CD8-positive, alpha-beta memory T cell (primary cell): ENCODE measurements at places on chromosomes 3 and 15.

DNA sequence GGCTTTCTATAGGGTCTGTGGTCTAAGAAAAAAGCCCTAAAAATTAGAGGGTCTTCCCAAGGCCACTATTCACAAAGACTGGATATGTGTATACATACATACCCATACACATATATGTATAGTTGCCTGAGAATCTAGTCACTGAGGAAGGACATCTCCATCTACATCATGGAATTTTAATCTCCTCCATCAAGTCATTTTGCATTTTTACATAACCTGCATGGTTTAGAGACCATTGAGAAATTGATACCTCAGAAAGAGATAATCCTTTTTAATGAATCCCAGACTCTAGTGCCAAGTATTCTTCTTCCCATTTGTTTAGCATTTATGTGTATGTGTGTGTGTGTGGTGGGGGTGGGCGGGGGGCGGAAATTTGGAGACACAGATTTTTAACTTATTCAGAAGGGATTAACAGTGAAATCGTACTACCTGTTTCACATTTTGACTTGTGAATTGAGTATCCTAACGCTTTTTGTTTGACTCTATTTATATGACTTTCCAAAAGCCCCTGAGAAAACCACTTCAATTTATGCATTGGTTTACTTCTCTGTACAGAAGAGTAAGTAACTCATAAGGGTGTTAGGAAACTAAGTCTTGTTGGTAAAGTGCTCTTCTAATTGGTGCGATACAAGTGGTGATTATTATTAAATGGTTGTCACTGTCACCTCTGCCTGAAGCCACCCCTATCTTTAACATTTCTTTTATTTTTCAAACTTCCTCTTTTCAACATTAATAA is 166.9 kb downstream of the MEIS2 start:
- H3K4me3 ChIP-seq: no peak overlapping the region
- H3K4me1 ChIP-seq: no peaks in the 10 kb centered on the region
- H3K27ac ChIP-seq: no peak overlapping the region
- no peaks in the 10 kb centered on the region for H3K27me3 ChIP-seq
- DNase-seq: no peak

GRCh38 chr15:78209646-78210348 is 24.6 kb downstream of the ACSBG1 start:
- H3K27me3 ChIP-seq: no peaks in the 10 kb centered on the region
- no peak overlapping the region for H3K27ac ChIP-seq
- no peak overlapping the region for H3K4me3 ChIP-seq

DNA sequence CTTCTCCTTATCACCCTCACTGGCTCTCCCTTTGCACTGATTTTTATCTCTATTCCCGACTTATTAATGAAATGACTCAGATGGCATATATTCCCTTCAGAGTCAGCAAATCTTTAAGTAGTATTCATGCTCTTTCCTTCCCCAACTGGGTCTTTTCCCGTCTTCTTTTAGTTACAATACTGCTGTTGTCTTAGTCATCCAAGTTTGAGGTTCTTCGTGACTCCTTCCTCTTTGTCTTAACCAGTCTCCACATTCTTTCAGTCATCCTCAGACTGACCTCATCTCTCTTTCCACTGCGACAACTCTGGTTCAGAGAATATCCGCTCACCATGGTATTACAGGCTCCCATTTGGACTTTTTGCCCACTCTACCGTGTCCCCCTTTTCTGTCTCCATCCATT is 12.4 kb downstream of the WDR5B start:
- no peak overlapping the region for H3K4me3 ChIP-seq
- no peaks in the 10 kb centered on the region for H3K4me1 ChIP-seq
- H3K36me3 ChIP-seq: peaks cover 29% of the 10 kb centered on the region

- no peaks in the 10 kb centered on the region for H3K36me3 ChIP-seq
- no peak for DNase-seq
- H3K4me3 ChIP-seq: no peak overlapping the region
- H3K4me1 ChIP-seq: no peaks in the 10 kb centered on the region
These were observed 233.0 kb downstream of the PTPRG start for GRCh38 chr3:61794341-61794740.

GRCh38 chr3:48030188-48030587 is 14.0 kb upstream of the MAP4 start:
- DNase-seq: no peak
- H3K27ac ChIP-seq: no peak overlapping the region
- no peaks in the 10 kb centered on the region for H3K36me3 ChIP-seq
- H3K4me3 ChIP-seq: no peak overlapping the region
- H3K27me3 ChIP-seq: no peaks in the 10 kb centered on the region

DNA sequence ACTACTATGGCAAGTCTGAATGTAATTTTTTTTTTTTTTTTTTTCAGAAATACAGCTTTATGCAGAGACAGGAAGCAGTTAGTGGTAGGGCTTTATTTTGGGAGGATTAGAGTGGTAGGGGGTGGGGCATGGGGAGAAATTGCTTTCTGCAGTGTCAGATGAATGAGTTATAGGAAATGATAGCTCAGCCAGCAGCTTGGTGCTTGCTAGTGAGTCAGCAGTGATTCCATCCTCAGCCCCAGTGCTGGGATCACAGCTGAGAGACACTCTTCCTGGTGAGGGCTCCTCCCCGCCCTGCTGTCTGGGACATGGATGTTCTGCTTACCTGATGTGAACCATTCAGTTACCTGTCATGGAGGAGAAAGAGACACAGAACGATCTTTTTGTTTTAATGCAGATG is 39.6 kb downstream of the SEMA6D start:
- H3K4me1 ChIP-seq: no peaks in the 10 kb centered on the region
- H3K4me3 ChIP-seq: no peak overlapping the region
- no peaks in the 10 kb centered on the region for H3K36me3 ChIP-seq
- no peak overlapping the region for H3K27ac ChIP-seq

GRCh38 chr3:100029689-100030088 is 84.6 kb downstream of the FILIP1L start:
- no peaks in the 10 kb centered on the region for H3K27me3 ChIP-seq
- H3K27ac ChIP-seq: no peak overlapping the region
- no peaks in the 10 kb centered on the region for H3K36me3 ChIP-seq

GRCh38 chr3:155658006-155658405 is 86.9 kb downstream of the PLCH1 start:
- H3K27me3 ChIP-seq: no peaks in the 10 kb centered on the region
- H3K27ac ChIP-seq: no peak overlapping the region
- no peak overlapping the region for H3K4me3 ChIP-seq
- H3K4me1 ChIP-seq: no peaks in the 10 kb centered on the region
- no peak for DNase-seq

DNA sequence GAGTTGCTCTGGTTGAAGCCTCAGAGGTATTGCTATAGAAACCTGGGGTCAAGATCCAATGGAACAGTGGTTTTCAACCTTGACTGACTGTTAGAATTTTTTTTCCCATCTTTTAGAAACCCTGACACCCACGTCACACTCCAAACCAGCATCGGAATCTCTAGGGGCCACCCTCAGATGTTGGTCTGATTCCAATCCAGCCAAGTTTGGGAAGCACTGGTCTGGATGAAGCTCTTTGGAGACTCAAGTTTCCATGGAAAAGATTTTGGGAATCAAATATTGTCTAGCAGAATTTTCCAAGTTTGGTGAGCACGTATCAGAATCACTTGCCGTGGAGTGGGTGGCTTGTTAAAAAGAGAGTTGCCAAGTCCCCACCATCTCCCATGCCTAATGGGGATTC is 103.8 kb downstream of the THSD4 start:
- no peak overlapping the region for H3K27ac ChIP-seq
- H3K27me3 ChIP-seq: no peaks in the 10 kb centered on the region
- no peak for DNase-seq
- no peaks in the 10 kb centered on the region for H3K4me1 ChIP-seq
- no peak overlapping the region for H3K4me3 ChIP-seq

DNA sequence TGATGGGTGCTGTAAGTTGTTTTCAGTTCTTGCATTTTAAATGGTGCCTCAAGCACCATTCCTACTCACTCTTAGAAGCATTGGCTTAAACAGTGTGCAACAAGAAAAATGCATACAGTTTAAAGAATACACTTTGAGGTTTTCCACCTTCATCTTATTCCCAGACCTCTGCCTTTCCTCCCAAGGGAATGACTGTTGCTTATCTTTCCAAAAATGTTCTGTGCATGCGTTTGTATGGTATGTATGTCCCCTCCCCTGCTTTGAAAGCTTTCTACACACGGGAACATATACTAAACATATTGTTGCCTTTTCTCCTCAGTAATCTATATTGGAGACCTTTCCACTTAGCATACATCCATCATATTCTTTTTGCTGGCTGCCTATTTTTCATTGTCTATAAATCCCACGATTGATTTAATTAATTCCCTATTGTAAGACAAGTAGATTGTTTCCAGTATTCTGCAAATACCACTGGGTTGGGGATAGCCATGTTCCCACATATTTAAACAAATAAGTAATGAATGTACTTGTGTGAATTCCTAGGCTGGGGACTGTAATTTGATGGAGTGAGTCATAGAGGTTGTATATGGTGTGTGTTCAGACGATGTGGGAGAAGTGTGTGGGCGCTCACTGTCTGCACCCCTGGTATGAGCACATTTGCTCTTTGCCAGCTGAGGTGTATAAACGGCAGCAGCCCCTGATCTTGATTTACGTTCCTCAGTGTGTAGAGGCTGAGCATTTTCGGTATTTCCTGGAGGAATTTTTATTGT is 5.8 kb downstream of the TRAK1 start:
- H3K27ac ChIP-seq: no peak overlapping the region
- H3K4me3 ChIP-seq: no peak overlapping the region
- no peaks in the 10 kb centered on the region for H3K4me1 ChIP-seq
- no peaks in the 10 kb centered on the region for H3K36me3 ChIP-seq
- no peaks in the 10 kb centered on the region for H3K27me3 ChIP-seq
- DNase-seq: no peak

GRCh38 chr3:1195947-1196346 is 103.1 kb downstream of the CNTN6 start:
- H3K4me1 ChIP-seq: no peaks in the 10 kb centered on the region
- no peaks in the 10 kb centered on the region for H3K27me3 ChIP-seq
- no peak overlapping the region for H3K4me3 ChIP-seq
- H3K36me3 ChIP-seq: no peaks in the 10 kb centered on the region

GRCh38 chr3:87309601-87310000 is 33.2 kb upstream of the POU1F1 start:
- H3K4me1 ChIP-seq: no peaks in the 10 kb centered on the region
- DNase-seq: no peak
- H3K36me3 ChIP-seq: no peaks in the 10 kb centered on the region
- H3K27ac ChIP-seq: no peak overlapping the region
- H3K27me3 ChIP-seq: no peaks in the 10 kb centered on the region

GRCh38 chr3:195012571-195012970 is 258.4 kb downstream of the XXYLT1 start:
- H3K27me3 ChIP-seq: no peaks in the 10 kb centered on the region
- no peaks in the 10 kb centered on the region for H3K4me1 ChIP-seq
- H3K4me3 ChIP-seq: no peak overlapping the region
- H3K36me3 ChIP-seq: no peaks in the 10 kb centered on the region
- no peak for DNase-seq

DNA sequence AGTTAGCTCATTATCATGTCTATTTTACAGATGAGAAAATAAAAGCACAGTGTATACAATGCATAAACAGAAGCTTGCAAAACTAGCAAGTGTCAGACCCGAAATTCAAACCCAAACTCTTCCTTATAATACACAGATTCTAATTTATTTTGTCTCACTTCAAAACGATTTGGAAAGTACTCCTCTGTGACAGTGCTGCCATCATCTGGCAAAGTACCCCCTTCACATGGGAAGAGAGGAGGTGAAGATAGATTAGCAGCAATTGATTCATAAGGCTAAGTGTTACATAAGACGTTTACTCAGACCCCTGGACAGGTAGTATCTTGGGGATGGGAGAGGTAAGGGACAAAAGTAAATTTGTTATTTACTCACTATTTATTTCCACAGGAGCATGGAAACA is 744.0 kb upstream of the SGO1 start:
- H3K27me3 ChIP-seq: no peaks in the 10 kb centered on the region
- no peak overlapping the region for H3K27ac ChIP-seq
- H3K36me3 ChIP-seq: no peaks in the 10 kb centered on the region
- no peaks in the 10 kb centered on the region for H3K4me1 ChIP-seq
- no peak for DNase-seq
- H3K4me3 ChIP-seq: no peak overlapping the region

- H3K27me3 ChIP-seq: no peaks in the 10 kb centered on the region
- H3K4me3 ChIP-seq: no peak overlapping the region
- no peak overlapping the region for H3K27ac ChIP-seq
- H3K36me3 ChIP-seq: no peaks in the 10 kb centered on the region
- no peaks in the 10 kb centered on the region for H3K4me1 ChIP-seq
- no peak for DNase-seq
These were observed 26.1 kb downstream of the RAB6B start for GRCh38 chr3:133869586-133869985.

DNA sequence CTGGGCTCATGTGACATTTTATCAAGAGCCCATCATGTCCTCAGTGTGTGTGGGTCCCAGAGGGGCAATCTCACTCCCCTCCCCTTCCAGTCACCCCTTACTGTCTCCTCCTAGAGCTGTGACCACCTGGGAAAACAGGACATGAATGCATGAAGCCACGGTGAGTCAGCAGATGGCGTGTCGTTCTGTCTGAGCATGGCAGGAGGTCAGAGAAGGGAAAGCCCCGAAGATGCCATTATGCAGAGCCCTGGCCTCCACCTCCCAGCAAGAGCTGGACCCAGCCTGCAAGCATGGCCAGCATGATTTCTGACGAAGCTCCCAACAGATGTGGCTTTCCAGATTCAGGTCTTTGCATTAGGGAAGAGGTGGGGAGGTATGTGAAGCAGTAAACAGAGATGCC is 118.5 kb downstream of the TLE3 start:
- H3K27me3 ChIP-seq: no peaks in the 10 kb centered on the region
- no peak overlapping the region for H3K27ac ChIP-seq
- no peaks in the 10 kb centered on the region for H3K4me1 ChIP-seq
- no peak overlapping the region for H3K4me3 ChIP-seq
- no peaks in the 10 kb centered on the region for H3K36me3 ChIP-seq
- no peak for DNase-seq

DNA sequence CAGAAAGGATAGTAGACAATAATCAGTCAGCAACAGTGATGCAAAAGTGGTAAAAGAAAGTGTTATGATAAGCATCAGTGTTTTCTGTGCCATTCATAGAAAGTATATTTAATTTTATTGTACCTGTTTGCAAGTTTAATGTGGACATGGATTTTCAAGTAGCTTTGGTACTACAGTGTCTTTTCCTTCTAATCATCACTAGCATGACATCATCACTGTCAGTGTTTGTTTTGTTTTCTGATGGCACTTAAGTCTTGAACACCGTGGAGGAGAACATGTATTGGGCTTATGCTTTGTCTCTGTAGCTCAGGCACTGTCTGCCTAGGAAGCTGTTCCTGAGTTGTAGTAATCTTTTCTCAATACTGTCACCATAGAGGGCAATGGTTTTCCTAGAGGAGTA is 41.9 kb downstream of the SETD5 start:
- peaks cover 82% of the 10 kb centered on the region for H3K36me3 ChIP-seq
- no peaks in the 10 kb centered on the region for H3K4me1 ChIP-seq
- H3K27ac ChIP-seq: no peak overlapping the region

DNA sequence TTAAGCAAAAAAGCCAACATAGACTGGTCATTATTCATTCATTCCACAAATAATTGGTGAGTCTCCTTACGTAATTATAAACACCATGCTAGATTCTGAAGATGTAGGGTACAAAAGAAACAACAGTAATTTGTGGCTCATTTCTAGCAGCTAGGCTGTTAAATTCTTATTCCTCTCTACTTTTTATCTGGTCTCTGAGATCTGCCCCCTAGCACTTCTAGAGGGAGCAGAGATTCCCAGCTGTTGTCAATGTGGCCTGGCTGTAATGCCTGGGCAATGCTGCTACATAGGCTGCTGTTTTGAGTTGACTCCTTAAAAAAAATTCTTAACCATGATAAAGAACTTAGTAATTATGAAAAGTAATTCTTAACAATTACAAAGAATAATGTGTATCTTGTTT is 434.9 kb upstream of the THRB start:
- H3K27ac ChIP-seq: no peak overlapping the region
- no peaks in the 10 kb centered on the region for H3K36me3 ChIP-seq
- H3K27me3 ChIP-seq: no peaks in the 10 kb centered on the region
- H3K4me3 ChIP-seq: no peak overlapping the region
- DNase-seq: no peak
- no peaks in the 10 kb centered on the region for H3K4me1 ChIP-seq
